ENCODE measurements at places on chromosomes 6 and 20. TPM values are rescaled to one million over a fixed set of nuclear protein-coding genes. Genes with fewer than 3 reads are reported as not detected.

GRCh38 chr6:157962601-157963302 lies 18.9 kb upstream of the SYNJ2 start:
- no peak for DNase-seq

DNA sequence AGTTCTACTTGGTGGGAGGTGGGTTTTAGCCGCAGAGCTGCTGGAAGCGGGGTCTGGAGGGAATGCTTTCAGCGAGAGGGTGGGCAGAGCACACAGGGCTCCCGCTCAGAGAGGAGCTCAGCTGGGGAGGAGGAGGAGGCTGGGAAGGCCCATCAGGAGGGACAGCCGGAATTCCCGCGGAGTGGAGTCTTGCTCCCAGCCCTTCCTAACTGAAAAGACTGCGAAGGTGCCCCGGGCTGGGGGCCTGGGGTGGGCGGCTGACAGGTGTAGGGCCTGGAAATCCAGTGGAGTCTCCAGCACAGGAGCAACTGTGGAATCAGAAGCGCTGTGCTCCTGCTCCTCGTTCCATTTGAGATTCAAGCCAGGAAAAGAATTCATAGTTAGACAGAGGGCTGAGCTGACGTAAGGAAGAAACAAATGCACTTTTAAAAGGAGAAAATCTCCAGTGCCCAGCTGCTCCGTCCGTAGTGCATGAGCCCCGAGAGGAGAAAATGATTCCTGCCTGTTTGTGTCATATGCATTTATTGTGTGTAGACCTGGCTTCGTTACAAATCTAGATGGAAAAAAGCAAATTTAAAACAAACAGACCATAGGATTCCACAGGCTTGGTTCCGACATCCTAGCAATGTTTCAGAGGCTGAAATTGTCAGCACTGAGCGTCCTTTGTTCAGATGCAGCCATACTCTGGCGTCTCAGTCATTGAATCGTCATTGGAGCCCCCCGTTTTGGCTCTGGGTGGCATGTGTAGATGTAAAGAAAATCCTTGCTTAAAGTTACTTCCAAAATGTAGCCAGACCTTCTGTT lies 197.7 kb downstream of the SMOC2 start:
- no peak for DNase-seq

DNA sequence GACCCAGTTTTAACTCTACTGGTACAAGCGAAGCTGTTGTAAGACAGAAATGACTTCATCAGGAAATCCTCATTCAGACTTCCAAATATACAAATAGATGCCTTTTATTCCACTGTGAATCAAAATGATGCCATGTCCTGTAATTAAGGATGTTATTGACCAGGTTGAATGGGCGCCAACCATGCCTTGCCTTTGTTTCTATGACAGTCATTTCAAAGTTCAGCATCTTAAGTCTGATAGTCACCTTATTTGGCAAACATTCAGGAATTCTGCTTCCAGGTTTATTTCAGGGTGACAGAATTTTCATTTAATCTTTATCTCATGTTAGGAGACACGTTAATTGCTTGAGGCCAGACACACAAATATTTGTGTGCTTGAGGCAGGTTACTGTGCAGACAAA lies 592.8 kb upstream of the JAG1 start:
- no peak for DNase-seq

ADAM33 gene
- not detected for total RNA-seq

DNA sequence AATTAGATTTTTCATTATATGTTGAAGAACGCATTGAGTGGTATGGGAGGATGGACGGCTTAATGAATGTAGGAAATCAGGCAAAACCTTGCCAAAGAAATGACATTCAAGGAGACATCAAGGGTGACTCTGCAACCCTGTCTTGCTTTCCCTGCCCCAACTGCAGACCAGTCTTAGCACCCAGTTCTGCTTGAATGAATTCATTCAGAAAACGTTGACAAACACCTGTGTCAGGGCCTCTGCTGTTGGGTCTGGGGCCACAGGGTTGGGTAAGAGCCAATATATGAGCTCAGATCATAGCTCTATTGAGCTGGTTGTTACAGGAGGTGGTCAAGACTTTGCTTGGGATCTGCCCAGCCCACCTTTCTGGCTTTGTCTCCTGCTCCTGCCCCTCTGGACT lies 7.7 kb upstream of the ASXL1 start:
- DNase-seq: no peak

BTN1A1 gene
- not detected for total RNA-seq
